ENCODE measurements at places on chromosomes 16 and 17.

- no peak for DNase-seq
These were observed 72.0 kb upstream of the MARCHF10 start for GRCh38 chr17:62880120-62880519.

GRCh38 chr17:76261421-76262215 lies 3.5 kb upstream of the UBALD2 start:
- no peak for DNase-seq

DNA sequence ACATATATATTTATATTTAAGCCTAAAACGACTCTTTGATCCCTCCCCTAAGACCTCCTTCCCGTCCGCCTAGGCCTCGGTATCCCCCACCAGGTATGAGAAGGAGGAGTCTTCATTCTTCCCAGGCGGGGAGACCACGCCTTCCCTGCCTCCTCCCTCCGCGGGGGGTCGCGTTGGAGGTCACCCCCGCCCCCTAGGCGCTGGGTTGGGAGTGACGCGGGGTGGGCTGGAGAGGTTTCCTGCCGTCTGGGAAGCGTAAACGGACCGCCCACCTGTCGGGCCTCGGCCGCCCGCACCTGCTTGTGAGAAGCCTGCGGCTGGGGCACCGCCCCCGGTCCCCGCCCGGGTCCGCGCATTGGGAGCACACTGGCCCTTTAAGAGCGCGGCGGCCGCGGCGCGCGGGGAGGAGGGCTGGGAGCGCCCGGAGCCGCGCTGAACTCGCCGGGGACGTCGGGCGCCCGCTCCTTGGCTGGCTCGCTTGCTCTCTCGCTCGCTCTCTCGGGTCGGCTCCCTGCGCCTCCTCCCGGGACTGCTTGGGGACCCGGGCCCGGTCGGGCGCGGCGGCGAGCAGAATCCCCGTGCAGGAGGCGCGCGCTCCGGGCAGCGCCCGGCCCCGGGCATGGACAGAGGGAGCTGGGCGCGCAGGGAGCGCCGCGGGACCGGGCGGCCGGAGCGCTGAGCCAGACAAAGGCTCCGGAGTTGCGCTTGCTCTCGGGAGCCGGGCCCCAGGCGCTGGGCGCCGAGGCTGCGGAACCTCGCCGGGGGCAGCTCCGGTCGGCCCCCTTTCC lies at the start of gene MMP15:
Gene MMP15, plus strand, starts transcription at position 404 of the 788 bp plus-strand sequence. CDS start 597 bp downstream, outside the sequence.
- peak; percentile 74 for DNase-seq

DNA sequence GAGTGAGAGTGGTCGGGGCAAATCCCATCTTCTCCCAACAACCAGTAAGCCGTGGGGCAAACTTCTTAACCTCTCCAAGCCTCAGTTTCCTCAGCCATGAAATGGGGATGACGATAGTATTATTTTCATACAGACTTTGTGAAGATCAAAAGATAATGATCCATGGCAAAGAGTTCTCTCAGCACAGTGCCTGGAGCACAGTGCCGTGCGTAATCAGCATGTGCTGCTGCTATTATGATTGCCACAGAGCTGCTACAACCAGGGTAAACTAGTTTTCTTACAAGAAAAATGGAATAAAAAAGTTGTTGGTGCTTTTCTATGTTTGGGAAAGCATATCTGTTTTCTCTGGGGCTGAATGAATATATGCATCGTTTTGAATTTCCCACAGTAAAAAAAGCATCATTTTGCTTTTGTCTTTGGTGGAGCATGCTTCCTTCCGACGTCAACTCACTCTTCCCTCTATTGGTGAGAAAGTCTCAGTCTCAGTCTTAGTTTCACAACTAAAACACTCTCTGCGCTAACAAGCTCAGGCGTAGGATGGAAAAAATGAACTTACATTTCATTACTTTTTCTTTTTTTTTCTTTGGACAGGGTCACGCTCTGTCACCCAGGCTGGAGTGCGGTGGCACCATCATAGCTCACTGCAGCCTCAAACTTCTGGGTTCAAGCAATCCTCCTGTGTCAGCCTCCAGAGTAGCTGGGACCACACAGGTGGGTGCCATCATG lies 37.2 kb downstream of the CDK5R1 start:
- no peak for DNase-seq

GRCh38 chr17:35130392-35130791 lies 9.0 kb downstream of the FNDC8 start:
- DNase-seq = no peak

DNA sequence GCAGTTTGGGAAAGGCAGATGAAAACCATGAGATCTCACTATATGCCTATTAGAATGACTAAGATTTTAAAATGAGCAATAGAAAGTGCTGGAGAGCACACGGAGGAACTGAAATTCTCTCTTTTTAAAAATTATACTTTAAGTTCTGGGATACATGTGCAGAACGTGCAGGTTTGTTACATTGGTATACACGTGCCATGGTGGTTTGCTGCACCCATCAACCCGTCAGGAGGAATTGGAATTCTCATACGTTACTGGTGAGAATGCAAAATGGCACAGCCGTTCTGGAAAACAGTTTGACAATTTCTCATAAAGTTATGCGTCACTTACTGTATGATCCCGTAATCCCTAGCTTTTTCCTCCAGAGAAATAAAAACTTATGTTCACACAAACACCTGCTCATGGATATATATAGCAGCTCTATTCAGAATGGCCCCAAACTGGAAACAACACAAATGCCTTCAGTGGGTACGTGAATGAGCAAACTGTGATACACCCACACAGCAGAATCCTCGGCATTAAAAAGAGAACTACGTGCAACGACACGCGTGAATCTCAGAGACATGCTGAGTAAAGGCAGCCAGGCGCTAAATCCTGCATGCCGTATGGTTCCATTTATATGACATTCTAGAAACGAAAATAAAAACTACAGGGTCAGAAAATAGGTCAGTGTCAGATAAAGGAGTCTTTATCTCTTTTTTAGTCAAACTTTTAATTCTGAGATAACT lies 11.8 kb downstream of the PIK3R6 start:
- no peak for DNase-seq

DNA sequence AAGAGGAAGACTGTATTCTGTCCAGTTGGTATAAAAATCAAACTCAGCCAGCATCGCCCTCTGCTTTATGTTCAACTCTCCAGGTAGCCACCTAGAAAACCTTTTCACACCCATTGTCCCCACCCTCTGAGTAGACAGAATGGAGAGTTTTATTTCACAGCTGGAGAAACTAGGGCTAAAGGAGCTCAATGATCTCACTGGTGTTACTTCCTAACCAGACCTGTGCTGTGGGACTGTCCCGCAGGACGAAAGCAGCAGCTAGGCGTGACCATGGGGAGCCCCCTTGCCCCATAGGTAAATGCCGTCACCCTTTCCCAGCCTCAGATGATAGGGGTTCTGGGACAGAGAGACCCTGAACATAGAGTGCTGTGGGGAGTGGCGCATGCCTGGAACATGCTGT lies 67.7 kb downstream of the CYLD start:
- no peak for DNase-seq

DNA sequence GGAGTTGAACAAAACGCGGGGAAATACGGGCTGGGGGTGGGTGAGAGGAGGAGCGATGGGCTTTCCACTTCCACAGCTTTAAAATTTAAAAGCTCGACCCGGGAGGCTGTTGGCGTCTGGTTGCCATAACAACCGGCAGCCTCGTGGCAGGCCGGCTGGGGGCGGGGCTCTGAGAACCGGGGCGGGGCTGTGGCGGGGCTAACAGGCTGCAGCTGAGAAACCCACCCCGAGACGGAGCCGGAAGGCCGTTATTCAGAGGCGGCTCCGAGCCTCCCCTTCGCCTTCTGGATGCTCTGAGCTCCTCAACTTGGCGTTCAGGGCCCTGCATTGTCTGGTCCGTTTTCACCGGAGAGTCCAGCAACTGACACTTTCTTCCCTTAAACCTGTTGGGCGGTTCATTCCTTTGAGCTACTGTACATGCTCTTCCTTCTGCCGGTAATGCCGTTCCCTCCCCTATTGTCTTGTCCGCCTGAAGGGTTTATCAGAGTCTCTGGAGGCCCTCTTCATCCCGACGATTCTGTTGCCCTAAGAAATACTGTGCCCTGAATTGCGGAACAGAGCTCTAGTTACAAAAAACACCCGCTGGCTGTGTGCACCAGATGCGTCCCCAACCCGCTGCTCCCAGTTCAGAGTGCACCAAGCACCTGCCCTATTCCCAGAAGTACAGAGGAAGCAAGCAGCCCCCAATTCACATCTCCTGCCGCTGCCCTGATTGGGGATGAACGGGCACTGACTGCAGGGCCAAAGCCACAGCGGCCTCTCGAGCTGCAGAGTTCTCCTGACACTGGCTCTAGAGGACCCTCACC lies 596 bp downstream of the DNAAF8 start:
- DNase-seq = peak; percentile 93

Data from hepatic stellate cell (primary cell).